Stimulated activated CD4-positive, alpha-beta T cell treated with anti-CD3 and anti-CD28 coated beads, Interleukin-4, amount 100 ng/mL, for 1 hour (primary cell): ENCODE measurements at places on chromosomes 5 and 9.

DNA sequence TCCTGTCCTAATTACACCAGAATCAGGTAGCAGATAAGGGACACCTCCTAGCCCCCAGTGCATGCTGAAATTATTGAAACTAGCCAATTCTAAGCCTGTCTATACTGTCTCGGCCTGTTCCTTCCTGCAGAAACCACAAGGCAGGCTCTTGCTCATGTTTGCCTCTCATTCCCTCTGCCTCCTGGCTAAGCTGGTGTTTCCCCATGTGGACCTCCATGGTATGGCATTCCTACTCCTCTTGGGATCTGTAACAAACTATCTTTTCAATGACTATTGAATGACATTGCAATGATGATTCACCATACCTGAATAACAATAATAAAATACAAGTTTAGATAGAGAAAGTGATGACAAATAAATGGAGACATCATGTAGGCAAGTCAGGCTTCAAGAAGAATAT is 35.6 kb upstream of the ADAMTS16 start:
- DNase-seq, result no peak

- no peak for DNase-seq
Observed at GRCh38 chr5:172920995-172921394, 38.2 kb upstream of the RPL26L1 start.

DNA sequence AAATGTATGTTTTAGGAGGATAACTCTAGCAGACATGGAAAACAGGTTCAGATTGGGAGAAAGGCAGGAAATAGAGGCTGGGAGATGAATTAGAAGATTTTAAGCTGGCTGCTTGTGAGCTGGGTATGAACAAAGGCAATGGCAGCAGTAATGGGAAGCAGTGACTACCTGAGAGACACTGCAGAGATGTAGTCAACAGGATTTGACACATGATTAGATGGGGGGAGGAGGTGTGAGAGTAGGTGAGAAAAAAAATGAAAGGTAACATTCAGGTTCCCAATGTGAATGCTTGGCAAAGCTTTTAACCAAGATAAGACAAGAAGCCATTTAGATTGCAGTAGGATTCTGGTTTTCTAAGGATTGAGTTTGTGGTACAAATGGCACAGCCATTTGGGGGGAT is 22.8 kb upstream of the IFNE start:
- no peak for DNase-seq

DNA sequence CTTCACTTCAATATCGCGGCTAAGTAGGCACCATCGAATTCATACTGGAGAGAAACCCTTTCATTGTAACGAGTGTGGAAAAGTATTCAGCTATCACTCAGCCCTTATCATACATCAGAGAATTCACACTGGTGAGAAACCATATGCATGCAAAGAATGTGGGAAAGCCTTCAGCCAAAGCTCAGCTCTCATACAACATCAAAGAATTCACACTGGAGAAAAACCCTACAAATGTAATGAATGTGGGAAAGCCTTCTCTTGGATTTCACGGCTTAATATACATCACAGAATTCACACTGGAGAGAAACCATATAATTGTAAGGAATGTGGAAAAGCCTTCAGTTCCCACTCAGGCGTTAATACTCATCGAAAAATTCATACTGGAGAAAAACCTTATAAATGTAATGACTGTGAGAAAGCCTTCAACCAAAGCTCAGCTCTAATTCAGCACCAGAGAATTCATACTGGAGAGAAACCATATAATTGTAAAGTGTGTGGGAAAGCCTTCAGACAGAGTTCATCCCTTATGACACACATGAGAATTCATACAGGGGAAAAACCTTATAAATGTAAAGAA is 9.5 kb downstream of the ZNF879 start:
- no peak for DNase-seq

DNA sequence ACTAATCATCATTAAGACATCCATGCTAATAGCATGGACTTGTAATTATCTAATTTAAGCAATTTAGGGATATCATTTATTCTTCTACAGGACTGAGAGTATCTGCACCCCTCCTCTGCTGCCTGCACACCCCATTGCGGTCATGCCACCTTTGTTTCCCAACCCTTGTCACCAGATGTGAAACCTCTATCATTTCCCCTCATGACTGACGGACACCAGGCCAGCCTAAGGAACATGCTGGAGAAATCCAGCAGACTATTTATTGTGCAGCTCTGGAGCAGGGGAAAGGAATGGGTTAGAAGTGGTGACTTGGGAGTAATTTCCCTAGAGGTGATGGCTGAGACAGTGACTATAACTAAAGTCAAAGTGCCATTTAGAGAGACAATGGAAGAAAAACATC is 40.7 kb downstream of the UGCG start:
- DNase-seq, result no peak

- no peak for DNase-seq
Observed at GRCh38 chr9:107227774-107228173, 55.3 kb upstream of the RAD23B start.

DNA sequence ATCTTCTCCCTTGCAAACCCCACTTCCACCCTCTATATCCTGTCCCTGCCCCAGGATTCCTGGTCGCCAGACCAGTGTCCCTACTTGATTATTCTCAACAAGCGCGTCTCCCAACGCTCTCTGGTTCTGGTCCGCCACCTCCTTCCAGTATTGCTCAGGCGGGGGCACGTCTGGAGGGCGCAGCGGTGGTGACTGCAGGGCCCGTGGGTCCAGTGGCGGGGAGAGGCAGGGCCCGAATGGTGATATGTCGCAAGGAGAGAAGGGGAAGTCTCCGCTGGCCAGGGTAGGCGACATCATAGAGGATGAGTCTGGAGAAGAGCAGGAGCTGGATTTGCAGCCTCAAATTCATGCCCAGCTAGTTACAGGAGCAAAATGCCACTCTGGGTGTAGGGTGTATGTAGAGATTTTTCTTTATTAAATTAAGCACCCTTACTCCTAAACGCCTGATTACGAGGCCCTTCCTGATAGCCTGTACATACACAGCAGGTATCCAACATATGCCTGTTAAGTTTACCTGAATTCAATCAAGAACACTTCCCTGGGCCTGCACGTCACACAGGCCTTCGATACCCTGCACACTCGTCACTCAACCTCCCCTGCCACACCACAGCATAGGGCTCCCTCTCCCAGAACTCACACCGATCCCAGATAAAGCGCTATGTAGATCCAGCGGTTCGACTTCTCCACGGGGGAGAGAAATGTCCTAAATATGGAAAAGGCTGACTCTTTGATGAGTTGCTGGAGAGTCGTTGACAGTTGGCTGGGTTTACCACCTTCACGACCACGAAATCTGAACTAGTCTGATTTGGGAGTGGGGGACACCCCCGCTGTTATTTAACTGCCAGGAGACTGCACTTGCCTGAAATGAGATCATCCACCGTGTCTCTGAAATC is 4.8 kb downstream of the MCIDAS start:
- DNase-seq, result no peak

- DNase-seq, result no peak
Observed at GRCh38 chr9:97374811-97375210, 37.1 kb upstream of the TDRD7 start.

DNA sequence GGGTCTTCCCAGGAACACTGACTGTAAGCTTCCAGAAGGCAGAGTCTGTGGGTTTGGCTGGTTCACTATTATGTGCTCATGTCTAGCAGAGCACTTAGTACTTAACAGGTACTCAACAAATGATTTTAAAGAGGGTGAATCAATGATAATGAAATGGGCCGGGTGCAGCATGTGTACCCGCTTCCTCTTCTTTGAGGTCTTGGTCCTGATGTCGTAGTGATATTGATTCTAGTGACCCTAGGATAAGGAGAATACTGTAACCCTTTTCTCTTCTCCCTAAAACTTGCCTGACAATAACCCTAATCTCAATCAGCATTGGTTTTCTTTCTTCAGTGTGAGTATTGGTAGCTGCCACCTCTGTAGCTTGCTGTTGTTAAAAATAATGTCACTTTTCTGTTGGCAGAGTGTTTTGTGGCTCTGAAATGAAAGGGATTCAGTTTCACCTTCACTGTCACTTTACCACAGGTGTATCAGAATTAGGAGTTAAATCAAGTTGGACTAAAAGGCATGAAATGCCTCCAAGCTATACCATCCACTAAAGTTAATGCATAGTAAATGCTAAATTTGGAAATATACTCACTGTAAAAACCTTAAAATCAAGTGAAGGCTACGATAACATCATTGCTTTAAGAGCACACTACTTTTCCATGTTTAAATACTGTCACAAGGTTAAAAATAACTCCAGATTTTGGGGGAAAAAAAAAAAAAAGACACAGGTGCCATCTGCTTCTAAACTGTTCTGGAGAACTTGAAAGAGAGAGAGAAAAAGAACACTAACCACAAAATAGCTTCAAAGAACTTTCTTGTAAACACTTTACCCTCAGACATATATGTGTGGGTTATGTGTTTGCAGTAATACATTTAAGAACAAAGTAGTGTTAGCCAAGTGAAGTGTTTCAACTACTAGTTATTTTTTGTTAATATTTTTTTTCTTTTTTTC is 6.0 kb downstream of the CAMK4 start:
- DNase-seq, result no peak

GRCh38 chr9:26086396-26086795 is 408.2 kb upstream of the TUSC1 start:
- no peak for DNase-seq

DNA sequence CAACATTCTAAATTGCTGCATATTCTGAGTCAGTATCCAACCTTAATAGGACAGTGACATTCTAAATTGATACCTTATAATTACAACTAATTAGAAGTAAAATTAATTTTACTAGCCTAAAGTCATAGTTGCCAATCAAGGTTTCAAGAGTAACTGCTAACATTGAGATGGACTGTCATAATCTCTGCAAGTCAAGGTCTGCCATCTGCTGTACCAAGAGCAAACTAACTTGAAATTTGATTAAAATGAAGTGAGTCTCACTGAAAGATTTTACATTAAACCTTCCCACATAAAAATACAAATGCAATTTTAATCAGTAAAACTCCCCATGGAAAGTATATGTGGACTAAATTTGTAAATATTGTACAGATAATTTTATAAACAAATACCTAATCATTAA is 235.3 kb downstream of the PRDM9 start:
- no peak for DNase-seq

DNA sequence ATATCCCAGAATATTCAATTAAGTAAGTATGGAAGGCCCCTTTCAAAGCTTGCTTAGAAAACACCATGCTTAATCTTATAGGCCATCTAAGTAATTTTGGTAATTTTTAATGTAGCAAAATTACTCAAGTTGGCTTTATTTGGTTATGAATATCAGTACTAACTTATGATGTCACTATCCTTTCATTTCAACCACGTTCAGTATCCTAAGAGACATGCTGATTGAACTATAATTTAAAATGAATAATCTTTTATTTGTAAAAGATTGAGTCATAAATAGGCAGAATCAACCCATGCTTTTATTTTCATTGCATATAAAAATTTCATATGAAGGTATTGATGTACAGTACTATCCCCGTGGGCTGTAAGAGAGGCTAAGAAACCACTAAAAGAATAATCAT is 386.9 kb downstream of the RAB3C start:
- DNase-seq, result no peak

GRCh38 chr5:36367524-36367923 is 65.8 kb upstream of the RANBP3L start:
- DNase-seq, result no peak

GRCh38 chr5:73381590-73382400 is 66.8 kb downstream of the FOXD1 start:
- peak; percentile 4 for DNase-seq

GRCh38 chr9:13688223-13688989 is 408.9 kb upstream of the MPDZ start:
- no peak for DNase-seq

GRCh38 chr5:34499001-34499734 is 157.0 kb upstream of the RAI14 start:
- DNase-seq, result no peak

- DNase-seq, result no peak
Observed at GRCh38 chr9:114035845-114036801, 42.0 kb downstream of the AMBP start.

GRCh38 chr9:107261106-107261505 is 22.0 kb upstream of the RAD23B start:
- no peak for DNase-seq

- no peak for DNase-seq
Observed at GRCh38 chr5:30809933-30810332, 383.6 kb upstream of the CDH6 start.

DNA sequence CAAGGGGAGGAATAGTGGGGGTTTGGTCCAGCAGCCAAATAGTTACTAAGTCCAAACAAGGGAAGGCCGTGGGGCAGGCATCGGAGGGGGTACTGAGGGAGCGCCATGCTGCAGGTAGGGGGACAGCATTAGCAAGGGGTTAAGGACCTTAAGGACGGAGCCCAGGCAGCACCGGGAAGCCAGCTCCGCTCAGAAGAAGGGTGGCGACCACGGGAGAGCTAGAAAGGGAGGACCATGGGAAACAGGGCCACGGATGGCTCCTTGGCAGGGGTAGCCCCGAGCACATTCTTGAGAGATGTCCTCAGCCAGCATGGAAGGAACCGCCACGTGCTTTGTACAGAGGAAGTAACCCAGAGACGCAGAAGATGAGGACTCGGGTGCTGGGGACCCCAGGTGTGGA is 76.2 kb upstream of the STXBP1 start:
- no peak for DNase-seq

GRCh38 chr9:133063500-133064231 is 1.9 kb downstream of the CEL start:
- no peak for DNase-seq

DNA sequence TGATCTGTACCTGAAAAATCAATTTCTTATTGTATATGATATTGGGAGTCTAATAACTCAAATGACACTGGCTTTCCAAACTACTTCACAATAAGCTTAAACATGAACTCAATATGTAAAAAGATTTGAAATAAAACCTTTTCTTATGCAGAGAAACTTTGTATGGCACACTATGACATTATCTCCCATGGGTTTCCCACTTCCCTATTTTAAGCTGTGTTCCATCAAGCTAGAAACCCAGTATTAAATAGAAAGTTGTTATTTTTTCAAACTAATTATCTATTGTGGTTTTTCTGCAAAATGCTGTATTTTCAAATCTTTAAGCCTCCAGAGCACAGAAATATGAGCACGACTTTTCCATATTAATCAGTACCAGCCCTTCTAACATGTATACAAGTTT is 174.7 kb downstream of the NFIB start:
- no peak for DNase-seq

DNA sequence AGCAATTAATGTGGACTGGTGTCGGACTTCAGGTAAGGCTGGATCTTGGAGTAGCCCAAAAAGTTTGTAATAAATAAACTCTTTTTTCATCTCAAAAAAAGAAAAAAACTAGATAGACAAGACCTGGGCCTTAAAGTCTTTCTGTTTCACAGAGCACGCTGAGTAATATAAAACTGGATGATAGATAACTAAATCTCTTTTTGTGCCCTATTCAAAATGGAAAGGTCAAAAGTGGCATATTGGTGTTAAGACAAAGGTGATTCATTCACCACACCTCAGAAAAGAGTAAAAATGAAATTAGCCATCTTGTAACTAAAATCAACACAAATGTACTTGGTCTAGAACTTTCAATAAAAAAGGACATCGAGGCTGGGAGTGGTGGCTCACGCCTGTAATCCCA is 30.3 kb upstream of the RFK start:
- no peak for DNase-seq

DNA sequence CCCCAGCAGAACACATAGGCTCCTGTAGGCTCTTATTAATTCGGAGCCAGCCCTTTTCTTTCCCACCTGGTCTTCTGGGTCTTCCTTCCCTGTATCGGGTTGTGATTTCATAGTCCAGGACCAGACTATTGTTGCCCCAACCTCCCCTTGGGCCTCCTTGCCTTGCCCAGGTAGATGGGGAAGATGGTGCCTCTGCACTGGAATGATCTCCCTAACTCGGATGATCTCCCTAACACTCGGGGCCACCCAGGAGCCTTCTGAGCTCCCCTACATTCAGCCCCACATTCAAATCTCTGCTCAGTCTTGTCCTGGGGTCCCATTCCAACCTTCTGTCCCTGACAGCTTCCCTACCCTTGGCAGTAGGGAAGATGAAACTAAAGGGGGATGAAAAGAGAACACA is 2.7 kb upstream of the IRF1 start:
- DNase-seq, result no peak
